ENCODE measurements at places on chromosomes 3 and 15.

DNA sequence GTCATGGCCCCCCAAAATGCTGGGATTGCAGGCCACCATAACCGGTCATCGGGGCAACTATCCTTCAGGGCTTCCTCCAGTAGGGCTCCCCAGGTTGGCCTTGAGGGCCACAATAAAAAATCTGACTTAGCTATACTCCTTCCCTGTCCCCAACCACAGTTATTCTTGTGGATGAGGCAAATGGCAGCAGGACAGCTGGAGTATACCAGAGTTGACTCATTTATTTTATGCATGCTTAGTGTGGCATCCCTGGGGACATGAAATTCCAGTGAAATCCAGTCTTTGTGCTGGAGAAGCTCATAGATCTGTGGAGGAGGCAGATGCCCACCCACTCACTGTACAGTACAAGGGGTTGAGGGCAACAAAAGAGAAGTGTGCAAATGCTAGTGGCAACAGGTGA, 109.5 kb downstream of the RORA start:
- DNase-seq: no peak

GRCh38 chr3:17231537-17232261, 346.9 kb downstream of the PLCL2 start:
- DNase-seq: no peak

GRCh38 chr15:79932447-79932846, 35.6 kb upstream of the MTHFS start:
- DNase-seq: no peak

DNA sequence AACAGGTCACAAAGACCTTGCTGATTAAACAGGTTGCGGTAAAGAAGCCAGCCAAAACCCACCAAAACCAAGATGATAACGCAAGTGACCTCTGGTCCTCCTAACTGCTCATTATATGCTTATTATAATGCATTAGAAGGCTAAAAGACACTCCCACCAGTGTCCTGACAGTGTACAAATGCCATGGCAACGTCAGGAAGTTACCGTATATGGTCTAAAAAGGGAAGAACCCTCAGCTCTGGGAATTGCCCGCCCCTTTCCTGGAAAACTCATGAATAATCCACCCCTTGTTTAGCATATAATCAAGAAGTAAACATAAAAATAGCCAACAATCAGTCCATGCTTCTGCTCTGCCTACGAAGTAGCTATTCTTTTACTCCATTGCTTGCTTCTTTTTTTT, 108.1 kb downstream of the MAGI1 start:
- no peak for DNase-seq

DNA sequence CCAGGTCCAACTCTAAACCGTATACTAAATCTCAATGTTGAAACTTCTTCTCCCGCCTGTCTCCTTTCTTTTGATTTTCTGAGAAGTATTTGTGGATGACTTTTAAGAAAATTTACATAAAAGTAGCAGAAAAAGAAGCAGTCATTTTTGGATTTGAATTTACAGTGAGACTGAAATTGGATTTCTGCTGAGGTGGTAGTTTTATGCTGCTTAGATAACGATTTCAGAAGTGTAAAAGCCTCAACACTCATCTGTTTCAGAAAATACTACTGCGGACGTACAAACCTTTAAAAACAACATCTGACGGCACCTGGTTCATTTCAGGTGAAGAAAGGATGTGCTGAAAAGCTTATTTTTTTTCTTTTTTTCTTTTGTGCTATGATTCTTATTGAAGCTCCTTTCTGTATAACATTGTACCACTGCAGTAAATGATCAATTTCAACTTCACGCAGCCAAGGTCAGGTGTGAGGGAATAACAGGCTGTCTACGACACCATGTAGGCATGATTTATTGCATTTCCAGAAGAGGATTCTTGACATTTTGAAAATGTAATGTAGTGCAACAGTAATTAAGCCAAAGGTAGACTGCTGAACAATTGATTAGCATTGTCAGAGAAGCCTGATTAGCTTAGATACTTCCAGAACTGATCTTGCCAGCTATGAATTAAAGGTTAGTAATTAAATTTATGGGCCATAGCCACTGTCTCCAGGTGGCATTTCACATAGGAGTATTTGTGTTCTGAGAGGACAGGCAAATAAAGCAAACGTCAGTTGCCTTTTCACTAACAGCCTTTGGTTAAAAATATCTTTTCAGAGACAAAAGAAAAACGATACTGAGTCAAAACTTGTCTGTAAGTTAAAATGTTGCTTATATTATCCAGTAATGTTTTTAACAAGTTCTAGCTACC, 134.6 kb upstream of the KBTBD8 start:
- DNase-seq: no peak

GRCh38 chr3:195297446-195297845, 26.5 kb upstream of the XXYLT1 start:
- DNase-seq: no peak

All from hematopoietic multipotent progenitor cell treated with erythropoietin and hydrocortisone succinate and interleukin-3 and kit ligand, for 8 days (in vitro differentiated cells).